ENCODE measurements at places on chromosomes 6 and 20. TPM values are rescaled to one million over a fixed set of nuclear protein-coding genes. Genes with fewer than 3 reads are reported as not detected.

DNA sequence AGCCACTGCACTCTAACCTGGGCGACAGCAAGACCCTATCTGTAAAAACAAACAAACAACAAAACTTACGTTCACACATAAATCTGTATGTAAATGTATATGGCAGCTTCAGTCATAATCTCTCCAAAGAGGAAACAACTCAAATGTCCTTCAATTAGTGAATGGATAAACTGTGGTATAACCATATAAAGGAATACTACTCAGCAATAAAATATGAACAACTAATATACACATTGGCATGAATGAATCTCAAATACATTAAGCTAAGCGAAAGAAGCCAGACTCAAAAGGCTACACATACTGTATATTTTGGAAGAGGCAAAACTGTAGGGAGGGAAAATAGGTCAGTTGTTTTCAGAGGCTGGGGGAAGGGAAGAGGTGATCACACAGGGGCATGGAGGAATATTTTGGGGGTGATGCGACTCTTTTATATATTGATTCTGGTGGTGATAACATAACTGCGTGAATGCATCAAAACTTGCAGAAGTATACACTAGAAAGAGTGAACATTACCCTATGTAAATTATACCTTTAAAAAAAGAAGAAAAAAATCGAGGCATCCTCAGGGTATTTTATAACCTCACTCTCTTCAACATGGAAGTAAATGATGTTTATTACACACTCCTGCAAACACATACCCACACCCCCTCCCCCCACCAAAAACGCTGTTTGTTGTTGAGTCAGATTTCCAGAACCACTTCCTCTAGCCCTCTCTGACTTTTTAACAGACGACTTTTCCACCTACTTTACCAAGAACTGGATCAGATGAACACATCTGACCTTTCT lies 115.2 kb upstream of the RNF24 start:
- no peak for DNase-seq

DNA sequence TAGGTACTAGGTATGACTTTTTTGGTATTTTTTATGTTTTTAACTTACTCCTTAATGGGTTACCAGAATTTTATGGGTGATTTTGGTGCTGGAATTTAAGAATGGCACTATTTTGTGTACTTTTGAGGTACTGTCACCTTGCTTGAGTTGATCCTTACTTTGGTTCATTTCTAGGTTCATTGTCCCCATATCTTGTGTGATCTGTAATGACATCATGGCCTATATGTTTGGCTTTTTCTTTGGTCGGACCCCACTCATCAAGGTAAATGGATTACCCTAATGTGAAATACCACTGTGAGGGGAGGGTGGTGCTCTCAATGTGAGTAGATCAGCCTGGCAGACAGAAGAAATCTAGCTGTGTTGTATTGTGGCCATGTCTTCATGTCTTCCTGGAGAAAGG lies 57.9 kb downstream of the CDS2 start:
- DNase-seq = no peak

DNA sequence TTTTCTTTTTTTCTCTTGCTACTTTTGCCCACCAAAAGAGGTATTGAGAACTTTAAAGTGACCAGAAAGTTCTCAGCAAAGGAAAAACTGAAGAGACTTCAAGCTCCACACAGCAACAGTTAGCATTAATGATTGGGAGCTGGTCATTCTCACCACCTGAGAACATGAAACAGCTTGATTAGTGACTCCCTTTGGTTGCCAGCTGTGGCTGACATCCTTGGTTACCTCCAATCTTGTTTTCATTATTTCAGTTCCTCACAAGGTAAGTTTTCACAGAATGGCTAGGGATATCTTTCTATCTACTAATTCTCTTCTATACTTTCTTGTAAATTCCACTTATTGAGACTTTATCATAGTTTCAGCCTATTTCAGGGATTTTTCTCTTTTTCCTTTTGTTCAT lies 427.9 kb downstream of the QKI start:
- DNase-seq = no peak

DNA sequence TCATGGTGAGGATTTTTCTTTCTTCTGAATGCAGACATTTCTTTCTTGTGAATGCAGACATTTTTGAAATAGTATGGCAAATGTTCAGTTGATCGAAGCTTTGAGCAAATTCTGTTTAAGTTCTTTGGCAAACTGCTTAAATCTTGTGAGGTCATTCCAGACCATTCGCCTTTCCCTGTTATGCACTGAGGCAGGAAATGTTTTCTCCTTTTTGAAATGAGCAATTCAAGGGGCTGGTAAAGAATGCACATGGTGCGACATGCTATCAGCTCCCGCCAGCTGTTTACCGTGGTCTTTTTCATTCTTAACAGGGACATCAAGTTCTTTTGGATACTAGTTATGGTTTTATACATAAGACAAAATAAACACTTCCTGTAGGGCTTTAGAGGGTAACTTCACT lies 112.0 kb upstream of the CCN2 start:
- no peak for DNase-seq

The BNIP5 gene
- total RNA-seq = not detected

GRCh38 chr20:815914-816606 lies 17.5 kb upstream of the FAM110A start:
- DNase-seq = no peak

DNA sequence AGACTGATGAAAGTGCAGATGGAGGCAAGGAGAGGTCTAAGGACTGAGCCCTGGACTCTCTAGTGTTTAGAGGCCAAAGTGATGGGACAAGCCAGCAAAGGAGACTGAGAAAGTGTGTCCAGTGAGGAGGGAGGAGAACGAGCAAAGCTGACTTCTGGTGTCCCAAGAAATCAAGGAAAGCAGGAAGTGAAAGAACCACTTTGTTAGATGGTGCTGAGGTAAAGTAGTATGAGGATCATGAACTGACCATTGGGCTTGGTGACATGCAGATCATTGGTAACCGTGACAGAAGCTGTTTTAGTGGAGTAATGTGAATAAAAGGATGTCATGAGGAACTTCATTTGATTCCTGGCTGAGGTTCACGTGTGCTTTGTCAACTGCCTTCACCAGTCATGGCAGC lies 108.4 kb downstream of the SLX4IP start:
- DNase-seq = no peak

DNA sequence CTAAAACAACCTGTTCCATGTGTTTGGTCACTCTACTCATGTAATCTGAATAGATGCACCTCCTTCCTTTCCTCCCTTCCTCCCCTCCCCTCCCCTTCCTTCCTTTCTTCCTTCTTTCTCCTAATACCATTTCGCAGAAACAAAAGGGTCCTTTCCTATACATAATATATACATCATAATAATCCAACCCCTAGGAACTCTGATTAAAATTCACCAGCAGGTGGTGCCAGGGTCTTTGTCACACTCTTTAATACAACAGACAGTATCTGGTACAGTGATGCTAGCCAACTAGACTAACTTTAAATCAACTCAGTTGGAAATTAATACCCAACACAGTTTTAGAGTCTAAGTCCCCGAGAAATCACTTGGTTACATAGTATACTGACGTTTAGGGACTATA lies 181.2 kb upstream of the SHLD1 start:
- no peak for DNase-seq

The TEAD3 gene
- 8.2 TPM for total RNA-seq

DNA sequence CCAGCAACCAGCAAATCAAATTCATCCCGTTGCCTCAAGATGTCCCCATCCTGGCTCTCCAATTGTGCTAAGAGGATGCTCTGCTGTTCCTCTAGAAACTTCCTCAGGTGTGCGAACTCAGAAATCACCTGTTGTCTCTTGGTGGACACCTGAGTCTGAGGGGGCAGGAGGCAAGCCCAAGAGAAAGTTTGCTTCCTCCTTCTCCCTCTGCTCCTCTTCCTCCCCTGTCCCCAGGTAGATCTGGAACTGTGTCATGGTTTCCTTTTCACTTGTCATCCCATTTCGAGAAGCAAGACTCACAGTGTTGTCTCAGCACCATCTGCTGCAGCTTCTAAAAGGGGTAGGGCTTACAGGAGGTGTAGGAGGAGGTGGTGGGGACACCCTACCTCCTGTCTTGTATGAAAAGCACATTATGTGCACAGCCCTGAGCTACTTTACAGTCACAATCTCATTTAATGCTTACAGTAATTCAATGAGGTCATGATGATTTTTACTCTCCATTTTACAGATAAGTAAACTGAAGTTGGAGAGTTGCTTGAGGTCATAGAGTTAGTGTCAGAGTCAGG lies 2.5 kb downstream of the TRIM10 start:
- DNase-seq = no peak

GRCh38 chr6:142881290-142881689 lies 63.7 kb downstream of the HIVEP2 start:
- no peak for DNase-seq

DNA sequence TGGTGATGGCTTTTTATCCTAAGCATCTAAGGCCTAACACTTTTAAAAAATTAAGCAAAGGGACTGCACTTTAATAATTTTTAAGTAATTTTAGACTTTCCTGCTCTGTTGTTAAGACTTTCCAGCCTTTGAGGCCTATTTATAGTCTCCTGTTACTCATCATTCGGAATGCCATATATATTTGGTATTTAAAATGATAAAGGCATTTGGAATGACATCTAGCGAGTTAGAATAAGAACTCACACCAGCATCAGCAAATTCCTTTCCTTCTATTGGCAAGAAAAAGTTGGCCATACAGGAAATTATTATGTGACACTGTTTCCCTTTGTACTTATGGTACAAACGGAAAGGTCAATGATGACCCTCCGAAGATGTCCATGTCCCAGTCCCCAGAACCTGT lies 88.1 kb upstream of the STMND1 start:
- no peak for DNase-seq

The RCAN2 gene
- 7.9 TPM for total RNA-seq

The PPP1R16B gene
- total RNA-seq = 7.1 TPM

The RNF144B gene
- 43.5 TPM for total RNA-seq

DNA sequence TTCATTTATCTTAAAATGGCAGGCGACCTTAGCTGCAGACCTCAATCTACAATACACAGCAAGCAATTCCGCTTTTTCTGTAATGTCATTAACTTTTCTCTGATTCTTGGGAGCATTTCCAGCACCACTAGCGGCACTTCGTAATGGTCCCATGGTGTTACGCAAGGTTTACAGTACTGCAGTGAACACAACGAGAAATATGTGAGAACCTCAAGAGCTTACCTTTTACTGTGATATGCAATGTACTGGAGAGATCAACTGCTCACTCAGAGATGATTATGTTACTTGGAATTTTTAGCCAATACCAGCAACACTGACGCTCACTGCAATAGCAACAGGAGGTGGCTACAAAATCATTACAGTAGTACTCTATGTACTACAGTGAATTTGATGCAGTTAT lies 2.8 kb upstream of the CEP43 start:
- no peak for DNase-seq

The PTCRA gene
- not detected for total RNA-seq

The TP53INP2 gene
- total RNA-seq = 17.4 TPM

- DNase-seq = no peak
Observed at GRCh38 chr20:23088866-23089265, 2.7 kb upstream of the CD93 start.

The OSTM1 gene
- 38.5 TPM for total RNA-seq

The C20orf96 gene
- 2.2 TPM for total RNA-seq

GRCh38 chr20:10466855-10467254 lies 31.8 kb downstream of the SLX4IP start:
- no peak for DNase-seq

The OOEP gene
- total RNA-seq = not detected

The BPIFB2 gene
- total RNA-seq = not detected

GRCh38 chr6:34695729-34696188 lies 808 bp downstream of the ILRUN start:
- DNase-seq = no peak

The LPIN3 gene
- 51.2 TPM for total RNA-seq

DNA sequence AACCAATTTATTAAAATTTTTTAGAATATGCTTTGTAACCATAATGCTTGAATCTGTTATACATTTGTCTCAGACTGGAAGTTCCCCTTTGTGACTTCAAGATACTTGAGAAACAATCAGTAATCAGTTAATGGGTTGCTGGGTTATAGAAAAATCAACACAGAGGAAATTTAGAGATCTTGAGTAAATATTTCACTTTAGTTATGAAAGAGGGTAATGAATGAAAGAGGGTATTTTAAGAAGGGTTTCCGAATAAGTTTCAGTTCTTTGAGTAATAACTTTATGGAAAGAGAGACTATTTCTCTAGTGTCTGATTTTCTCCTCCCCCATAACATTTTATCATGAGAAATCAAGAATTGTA lies 21.4 kb downstream of the ZFAND3 start:
- DNase-seq = no peak

- no peak for DNase-seq
Observed at GRCh38 chr6:7974565-7974937, 64.0 kb upstream of the TXNDC5 start.

DNA sequence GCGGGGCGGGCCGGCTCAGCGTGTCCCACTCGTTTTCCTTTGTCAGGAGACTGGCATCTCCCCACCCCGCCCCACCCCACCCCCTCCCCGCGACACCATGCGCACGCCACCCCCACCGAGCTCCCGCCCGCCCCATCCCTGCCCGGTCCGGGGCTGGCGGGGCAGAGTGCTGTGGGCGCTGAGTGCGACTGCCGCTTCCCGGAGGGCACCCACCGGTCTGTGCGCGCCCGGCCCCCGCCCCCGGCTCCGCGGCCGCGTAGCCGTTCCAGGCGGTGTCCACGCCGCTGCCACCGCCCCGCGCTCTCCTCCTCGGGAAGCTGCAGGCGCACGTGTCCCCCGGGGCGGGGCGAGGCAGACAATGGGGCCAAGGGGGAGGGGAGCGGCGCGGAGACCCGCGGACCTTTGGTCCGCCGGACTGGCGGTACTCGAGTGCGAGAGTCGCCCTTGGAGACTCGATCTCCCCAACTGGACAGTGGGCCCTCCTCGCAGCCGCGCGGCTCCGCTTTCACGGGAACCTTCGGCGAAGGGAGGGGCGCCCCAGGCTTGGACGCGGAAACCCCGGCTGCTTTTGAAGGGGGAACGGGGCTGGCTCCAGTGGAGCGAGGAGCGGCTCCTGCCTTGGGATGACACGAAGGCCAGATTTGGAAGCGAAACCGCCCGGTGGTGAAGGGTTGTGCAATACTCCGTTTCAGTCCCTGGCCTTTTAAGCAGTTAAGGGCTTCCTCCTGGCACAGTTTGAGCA lies 1.0 kb upstream of the SYNCRIP start:
- DNase-seq = peak; percentile 57

DNA sequence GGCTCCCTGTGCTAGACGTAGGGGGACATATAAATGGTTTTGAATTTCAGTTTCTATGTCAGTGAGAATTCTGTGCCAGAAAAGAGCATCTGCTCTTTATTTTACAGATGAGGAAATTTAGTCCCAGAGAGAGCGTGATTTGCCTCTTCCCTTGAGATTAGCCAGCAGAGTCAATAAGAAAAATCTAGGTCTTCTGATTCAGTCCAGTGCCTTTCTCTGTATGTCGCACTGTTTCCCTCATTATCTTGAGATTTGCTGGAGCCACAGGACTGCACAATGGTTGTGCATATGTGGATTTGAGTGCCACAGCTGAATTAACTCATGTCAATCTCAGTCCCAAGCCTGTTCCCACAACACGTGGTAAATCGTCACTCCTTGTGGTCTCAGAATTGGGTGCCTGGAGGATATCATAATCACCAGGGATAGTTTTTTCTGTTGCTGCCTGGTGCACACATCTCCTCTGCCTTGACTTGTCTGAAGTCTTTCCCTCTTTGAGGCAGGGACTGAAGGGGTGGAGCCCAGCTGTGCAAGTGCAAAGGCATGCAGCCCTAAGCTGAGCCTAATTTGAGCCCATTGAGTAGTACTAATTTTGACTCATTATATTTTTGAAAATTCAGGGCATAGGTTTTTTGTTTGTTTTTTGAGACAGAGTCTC lies 276.7 kb downstream of the SOX4 start:
- DNase-seq = no peak

The CALHM6 gene
- total RNA-seq = 6.6 TPM
